ENCODE measurements at places on chromosomes 3 and 15.

GRCh38 chr15:78927077-78927790, 17.6 kb downstream of the CTSH start:
- DNase-seq: no peak

DNA sequence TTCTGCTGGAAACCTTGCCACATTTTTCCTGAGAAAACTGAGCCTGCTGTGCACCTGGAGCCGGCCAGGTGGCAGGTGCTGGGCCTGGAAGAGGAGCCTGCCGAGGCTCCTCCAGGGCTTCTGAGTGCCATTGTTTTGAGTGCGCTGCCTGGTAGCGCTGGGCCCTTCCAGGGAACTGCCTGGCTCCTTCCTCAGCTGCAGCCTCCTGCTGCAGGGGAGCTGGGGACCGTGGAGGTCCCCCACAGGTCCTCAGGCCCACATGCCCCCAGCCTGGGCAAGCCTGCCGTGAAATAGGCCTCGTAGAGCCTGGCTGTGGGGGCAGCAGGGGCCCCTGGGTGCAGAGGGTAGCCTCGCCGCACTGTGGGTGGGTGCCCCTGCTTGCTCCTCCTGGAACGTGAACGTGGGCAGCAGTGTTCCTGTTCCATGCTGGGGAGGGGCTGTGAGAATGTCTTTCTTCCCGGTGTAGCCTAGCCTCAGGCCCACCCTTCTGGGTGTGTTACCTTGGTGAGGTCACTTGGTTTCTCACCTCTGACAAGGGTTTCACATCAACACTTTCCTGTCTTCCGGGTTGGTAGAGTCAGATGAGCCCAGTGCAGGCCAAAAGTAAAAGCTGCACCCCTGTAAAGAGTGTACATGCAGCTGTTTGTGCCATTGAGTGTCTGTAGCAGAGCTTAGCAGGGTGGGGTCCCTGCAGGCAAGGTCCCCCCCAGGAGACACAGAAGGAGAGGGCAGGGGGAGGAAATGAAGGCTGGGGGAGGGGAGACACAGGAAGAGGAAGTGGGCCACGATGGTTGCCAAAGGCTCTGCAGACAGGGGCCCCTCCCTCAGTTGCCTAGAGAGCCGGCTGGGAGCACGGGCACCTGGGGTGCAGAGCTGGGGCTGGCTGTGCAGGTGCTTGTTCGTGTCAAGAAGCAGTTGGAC, 34.5 kb downstream of the KLF13 start:
- no peak for DNase-seq

DNA sequence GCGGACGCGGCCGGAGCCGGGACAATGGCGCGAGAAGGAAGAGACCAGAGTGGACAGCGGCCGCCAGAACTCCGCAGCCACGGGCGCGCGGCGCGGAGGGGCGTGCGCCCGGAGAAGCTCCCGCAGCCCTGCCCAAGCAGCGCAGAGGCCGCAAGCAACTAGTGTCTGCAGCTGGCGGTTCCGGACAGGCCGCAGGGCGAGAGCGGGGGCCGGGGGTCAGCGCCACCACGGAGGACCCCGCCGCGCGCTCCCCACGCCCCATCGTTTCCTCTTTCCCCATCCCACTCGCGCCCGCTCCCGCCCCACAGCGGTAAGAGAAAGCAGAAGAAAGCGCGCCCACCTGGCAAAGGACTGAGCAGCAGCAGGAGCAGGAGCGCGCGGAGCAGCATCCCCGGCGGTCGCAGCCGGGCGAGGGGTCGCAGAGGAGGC, 440 bp downstream of the PRTG start:
- peak; percentile 55 for DNase-seq

DNA sequence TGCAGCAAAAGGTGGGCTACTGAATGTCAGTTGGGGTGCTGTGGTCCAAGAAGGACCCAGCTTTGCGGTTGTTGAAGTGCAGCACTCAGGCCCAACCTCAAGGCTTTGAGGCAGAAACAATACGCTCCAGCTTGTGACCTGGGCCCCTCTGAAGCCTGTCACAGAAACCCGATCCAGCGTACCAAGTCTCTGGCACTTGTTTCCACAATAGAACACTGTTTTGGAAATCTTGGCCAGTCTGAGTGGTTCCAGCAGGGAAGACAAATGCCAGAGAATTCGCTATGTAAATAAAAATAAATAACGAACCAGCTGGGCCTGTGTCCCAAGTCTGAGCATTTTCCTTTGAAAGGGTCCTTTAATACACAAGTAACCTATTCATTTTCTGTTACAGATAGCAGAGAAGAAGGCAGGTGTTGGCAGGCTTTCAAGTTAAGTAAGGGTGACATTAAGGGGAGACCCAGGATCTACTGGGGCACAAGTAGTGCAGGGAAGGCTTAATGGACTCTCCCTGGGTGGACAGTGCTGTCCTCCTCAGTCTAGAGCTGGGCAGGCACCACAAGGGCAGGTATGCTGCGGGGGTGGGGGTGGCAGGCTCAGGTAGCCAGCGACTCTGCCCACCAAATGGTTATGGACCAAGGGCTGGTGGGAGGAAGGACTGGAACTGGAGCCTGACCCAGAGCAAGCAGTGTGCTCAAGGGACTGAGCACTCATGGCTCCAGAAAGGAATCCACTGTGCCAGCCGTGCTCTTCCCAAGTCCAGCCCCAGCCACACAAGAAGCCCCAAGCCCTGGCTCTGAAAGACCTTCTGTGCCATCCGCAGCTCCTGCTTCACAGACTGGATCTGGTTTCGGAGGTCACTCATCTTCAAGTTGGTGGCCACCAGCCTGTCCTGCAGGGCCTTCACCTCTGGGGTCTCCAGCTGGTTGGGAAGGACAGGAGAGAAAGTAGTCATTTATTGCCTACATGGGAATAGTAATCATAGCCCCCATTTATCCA, 26.3 kb downstream of the CCDC13 start:
- DNase-seq: peak; percentile 74

DNA sequence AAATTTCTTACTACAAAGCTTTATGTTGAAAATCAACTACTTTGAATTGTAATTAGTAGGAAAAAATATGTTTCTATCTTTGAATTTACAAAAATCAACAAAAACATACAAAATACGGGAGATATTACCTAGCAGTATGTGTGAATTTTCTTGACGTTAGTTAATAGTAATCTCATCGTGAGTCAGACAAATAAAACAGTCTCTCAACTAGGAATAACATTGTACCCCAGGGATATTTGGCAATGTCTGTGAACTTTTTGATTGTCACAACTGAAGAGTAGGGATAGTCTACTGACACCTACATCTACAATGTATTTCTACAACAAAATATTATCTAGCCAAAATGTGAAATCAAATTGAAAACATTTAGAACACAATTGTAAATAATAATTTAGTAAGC, 250.3 kb downstream of the POLQ start:
- DNase-seq: no peak

DNA sequence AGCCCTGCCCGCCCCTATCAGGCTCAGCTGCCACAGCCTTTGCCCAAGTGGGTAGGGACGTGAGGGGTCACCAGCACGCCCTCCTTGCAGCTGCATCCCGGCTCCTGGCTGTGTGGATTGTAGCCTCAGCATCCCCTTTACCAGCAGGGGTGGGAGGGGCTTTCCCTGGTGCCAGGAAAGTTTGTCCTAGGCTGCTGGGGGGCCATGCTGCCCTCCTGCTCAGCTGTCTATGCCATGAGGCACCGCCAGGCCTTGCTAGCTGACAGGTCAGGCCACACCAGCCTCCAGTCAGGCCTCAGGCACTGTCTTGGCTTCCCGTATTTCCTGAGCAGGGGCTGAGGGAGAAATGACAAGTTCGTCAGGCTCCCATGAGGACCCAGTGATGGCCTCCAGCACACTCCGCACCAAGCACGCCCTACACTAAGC, 32.3 kb downstream of the TKT start:
- DNase-seq: no peak

DNA sequence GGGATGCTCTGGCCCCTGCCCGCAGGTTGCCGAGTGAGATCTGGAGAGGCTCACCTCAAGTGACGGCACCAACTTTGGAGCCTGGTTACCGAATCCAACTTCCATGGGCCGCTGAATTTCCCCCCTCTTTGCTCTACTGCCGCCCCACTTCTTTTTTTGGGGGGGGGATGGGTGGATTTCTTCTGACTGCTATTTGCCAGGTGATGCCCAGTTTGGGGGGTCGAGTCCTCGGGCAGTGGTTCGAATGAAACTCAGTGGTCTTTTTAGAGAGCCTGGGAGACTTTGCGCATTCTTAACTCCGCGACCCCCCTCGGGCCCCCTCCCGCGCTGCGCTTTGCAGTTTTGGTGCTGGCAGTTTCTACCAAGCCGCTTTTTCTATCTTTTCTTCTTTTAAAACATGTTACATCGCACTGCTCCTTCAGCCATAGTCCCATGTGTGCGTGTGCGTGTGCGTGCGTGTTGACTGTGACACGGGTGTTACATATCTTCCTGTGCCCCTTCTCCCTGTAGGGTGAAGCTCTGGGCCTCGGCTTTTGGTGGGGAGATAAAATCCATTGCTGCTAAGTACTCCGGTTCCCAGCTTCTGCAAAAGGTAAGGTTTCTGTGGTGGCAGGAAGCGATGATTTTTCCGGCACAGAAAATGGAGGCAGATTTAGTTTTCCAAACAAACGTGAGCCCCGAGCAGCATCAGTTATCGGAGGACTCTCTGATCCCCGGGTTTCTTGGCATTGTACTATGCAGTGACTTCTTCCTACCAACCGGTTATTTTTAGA, 837 bp downstream of the CACNA2D3 start:
- DNase-seq: no peak

GRCh38 chr3:73576999-73577461, 47.7 kb downstream of the PDZRN3 start:
- DNase-seq: no peak

DNA sequence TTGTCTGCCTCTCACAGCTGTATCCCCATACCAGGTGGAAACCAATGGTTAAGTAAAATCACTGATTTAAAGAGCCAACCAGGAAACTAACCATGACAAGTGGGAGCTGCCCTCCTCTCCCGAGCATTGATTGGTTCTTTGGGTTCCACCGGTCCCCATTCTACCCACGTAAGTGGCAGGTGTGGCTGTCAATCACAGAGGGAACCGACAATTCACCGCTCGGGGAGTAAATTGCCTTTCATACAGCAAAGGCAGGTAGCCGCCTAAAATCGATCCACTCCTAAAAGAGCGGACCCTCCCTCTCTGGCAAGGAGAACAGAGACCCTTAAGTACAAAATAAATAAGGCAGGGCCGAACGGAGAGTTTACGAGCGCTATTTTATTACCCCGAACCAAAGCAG, 1.2 kb downstream of the ERC2 start:
- DNase-seq: peak; percentile 88

DNA sequence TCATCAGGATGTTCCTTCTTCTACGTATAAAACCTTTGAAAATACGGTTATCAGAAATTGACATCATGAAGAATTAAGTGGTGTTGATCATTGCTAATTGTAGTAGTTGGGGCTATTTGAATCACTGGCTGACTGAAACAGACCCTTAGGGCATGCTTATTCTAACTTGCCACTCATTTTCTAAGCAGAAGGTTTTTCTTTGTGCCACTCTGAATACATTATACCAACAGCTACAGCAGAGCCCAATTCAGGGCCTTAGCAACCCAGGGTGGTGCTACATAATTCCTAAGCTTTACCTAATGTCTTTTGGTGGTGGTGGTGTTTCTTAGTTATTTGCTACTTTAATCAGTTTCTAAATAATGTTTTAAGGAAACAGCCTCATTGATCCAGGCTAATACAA, 524.2 kb downstream of the NLGN1 start:
- DNase-seq: no peak

- DNase-seq: no peak
Measured at GRCh38 chr3:112114576-112115160, 18.4 kb downstream of the GCSAM start.

- DNase-seq: no peak
Measured at GRCh38 chr3:165125836-165126235, 47.5 kb upstream of the SI start.
